ENCODE measurements at places on chromosomes 7 and 10.

- no peak for DNase-seq
Measured at GRCh38 chr7:46559194-46559832, 638.2 kb upstream of the IGFBP3 start.

GRCh38 chr10:26567351-26567721, 129.2 kb downstream of the APBB1IP start:
- DNase-seq, result no peak

GRCh38 chr7:102913826-102914225, 1.0 kb downstream of the LRRC17 start:
- DNase-seq, result no peak

- no peak for DNase-seq
Measured at GRCh38 chr7:93461350-93461749, 113.2 kb downstream of the CALCR start.

GRCh38 chr10:48800007-48800675, 115.5 kb downstream of the WDFY4 start:
- no peak for DNase-seq

- no peak for DNase-seq
Measured at GRCh38 chr7:24905996-24906770, 73.8 kb downstream of the OSBPL3 start.

- no peak for DNase-seq
Measured at GRCh38 chr10:129875993-129876726, 87.9 kb downstream of the EBF3 start.

- DNase-seq, result no peak
Measured at GRCh38 chr10:91208642-91209041, 11.8 kb upstream of the PCGF5 start.

DNA sequence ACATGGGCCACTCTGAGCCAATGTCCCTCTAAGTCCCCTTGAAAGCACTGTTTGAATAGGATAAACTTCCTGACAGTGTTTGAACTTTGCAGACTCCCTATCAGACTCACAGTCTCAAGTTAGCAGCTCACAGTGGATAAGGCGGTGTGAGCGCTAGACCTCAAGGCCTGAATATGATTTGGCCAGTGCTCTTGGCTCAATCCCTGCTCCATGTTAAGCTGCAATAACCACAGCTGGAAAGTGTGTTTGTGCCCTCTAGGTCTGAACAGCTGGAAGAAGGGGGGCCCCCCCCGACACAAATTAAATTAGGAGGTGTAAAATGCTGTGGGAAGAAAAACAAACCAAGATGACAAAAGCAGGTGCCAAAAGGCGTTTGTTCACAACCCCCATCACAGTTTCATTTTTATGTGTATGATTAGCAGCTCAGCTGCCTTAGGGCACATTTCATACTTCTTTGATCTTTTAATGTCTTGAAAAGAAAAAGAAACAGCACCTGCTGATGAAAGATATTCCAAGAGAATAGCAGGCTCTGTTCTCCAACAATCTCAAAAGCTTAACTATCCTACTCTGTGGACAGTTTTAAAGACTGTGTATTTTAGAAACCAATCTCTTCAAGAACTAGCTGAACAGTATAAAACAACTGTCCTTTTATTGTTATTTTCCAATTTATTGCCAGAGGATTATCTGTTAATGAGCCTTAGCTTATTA, 167.6 kb downstream of the SNX13 start:
- no peak for DNase-seq

Measured in stimulated activated CD4-positive, alpha-beta T cell treated with anti-CD3 and anti-CD28 coated beads, Interleukin-1b, Interleukin-23, amount 100 ng/mL, for 1 hour (primary cell).